ENCODE measurements at places on chromosomes 4 and X.

DNA sequence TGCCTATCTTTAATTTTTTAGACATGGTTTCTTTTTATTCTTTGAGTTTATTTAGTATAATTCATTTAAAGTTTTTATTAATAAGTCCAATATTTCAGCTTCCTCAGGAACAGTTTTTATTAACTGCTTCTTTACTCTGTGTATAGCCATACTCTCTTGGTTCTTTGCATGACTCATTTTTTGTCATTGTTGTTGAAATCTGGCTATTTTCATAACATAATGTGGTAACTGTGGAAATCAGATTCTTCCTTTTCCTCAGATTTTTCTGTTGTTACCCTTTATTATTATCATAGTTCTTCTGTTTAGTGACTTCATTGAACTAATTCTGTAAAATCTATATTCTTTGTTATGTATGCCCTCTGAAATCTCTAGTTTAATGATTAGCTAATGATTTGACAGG, 124.9 kb upstream of the CYSLTR1 start:
- no peak for DNase-seq

GRCh38 chr4:110106931-110107296, 91.5 kb downstream of the ELOVL6 start:
- DNase-seq = no peak

GRCh38 chr4:38842994-38843393, 13.6 kb downstream of the TLR6 start:
- DNase-seq = no peak

DNA sequence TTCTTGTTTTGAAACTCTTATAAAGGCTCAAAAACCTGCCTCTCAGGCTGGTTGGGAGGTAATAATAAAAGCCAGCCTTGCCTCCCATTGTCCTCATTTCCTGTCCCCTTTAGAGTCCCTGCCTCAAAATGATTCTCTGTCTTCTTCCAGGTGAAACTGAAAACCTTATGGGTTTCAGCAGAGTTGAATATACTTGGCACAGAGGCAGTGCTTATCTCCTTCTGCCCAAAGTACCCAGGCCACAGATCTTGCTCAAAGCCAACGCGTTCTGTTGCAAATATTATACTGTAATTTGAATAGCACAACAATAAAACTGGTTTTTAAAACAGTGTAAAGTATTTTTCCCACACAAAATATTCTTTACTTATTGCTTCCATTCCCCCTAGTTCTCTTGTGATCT, 183.1 kb upstream of the GIMD1 start:
- no peak for DNase-seq

- DNase-seq = no peak
These were observed 813.1 kb upstream of the HTR2C start for GRCh38 chrX:113770806-113771205.

DNA sequence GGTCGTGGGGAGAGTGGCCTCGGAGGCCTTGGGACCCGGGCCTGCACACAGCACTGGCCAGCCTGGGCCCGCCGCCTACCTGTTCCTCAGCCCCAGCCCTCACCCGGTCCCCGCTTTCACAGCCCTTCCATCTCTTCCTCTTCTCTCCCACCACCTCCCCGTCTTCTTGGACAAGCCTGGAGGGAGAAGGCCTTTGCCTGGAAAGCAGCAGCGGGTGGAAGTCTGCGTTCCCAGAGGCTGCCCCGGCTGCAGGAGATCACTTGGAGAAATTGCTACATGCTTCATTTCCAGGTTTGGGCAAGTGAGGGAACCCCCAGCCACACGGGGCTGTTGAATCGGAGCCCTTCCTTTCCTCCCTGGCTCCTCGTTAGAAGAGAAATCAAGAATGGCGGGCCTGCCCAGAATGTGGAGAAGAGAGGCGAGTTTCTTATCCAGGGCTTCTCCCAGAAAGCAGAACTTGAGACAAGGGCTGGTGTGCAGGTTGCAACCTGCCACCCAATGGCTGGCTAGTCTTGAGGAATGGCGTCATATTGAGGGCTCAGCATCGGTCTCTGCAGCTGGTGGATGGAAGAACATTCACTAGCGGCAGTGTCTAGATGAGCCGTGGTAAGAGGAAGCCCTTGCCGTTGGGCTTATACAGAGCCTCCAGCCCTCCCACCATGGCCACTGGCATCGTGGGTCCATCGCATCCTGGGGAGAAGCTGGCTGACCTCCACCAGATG, 1.2 kb upstream of the PDZD4 start:
- no peak for DNase-seq

GRCh38 chr4:20543131-20543530, 157.1 kb upstream of the PACRGL start:
- no peak for DNase-seq

Data from stimulated activated CD4-positive, alpha-beta T cell treated with anti-CD3 and anti-CD28 coated beads, Interleukin-1b, Interleukin-23, amount 100 ng/mL, for 1 hour (primary cell).